ENCODE measurements at places on chromosomes 1 and 21. TPM values are rescaled to one million over a fixed set of nuclear protein-coding genes. Genes with fewer than 3 reads are reported as not detected.
A peak's percentile ranks its signal among the peaks of the same experiment; 100 is the strongest.

GRCh38 chr1:212415107-212415841 lies 588 bp upstream of the PACC1 start:
- DNase-seq, result no peak

The RAB3B gene
- total RNA-seq, result 0.57 TPM

GRCh38 chr1:4976859-4977440 lies 322.5 kb downstream of the AJAP1 start:
- DNase-seq, result no peak

DNA sequence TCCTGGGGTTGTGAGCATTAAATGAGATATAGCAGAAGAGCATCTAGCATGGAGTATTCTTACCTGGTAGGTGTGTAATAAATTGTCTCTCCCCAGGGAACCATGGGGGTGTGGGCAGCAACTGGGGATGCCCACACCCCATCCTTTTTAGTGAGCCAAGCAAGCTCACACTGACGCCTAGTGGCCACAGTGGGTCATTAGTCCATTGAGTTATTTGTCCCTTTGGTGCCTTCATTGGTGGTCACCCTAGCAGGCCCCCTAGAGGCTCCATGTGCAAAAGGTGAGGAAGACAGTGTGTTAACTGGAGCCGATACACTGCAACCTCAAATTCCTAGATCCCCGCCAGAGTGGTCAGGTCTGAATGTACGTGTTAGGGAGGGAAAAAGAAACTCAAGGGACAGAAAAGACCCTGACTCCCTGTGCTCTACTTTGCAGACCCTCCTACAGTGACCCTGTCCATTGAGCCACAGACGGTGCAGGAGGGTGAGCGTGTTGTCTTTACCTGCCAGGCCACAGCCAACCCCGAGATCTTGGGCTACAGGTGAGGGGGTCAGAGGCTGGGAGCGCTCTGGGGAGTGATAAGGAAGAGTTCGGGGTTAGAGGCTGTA lies 93.3 kb upstream of the CD1D start:
- DNase-seq, result peak; percentile 83

The OR2L2 gene
- not detected for total RNA-seq

The LCE6A gene
- not detected for total RNA-seq

DNA sequence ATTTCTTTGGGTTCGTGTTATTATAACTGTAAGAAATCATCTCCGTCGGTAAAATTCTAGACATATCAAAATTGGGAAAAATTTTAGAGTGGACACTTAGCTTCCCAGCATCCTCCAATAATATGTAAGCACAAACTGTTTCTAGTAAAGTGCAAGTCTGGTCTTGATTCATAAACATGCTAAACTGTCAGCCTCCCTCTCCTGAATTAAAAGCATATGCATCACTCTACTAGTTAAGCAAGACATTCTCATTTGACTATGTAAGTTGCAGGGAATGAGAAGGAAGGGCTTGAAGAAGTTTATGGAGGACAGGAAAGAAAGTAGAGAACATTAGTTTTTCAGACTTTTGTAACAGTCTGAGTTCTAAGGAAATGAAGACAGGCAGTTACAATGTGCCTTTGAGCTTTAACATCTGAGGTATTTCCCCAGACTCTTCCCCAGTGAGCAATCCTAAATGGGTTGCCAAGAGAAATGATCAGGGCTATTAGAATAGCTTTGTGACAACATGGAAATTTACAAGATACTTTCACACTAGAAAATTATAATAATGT lies 90.0 kb downstream of the TYW3 start:
- peak; percentile 47 for DNase-seq

- DNase-seq, result peak; percentile 47
Observed at GRCh38 chr1:183685112-183685713, 32.1 kb upstream of the APOBEC4 start.

The APOBEC4 gene
- 3.3 TPM for total RNA-seq

- DNase-seq, result no peak
Observed at GRCh38 chr1:46183926-46184557, 7.8 kb upstream of the P3R3URF start.

DNA sequence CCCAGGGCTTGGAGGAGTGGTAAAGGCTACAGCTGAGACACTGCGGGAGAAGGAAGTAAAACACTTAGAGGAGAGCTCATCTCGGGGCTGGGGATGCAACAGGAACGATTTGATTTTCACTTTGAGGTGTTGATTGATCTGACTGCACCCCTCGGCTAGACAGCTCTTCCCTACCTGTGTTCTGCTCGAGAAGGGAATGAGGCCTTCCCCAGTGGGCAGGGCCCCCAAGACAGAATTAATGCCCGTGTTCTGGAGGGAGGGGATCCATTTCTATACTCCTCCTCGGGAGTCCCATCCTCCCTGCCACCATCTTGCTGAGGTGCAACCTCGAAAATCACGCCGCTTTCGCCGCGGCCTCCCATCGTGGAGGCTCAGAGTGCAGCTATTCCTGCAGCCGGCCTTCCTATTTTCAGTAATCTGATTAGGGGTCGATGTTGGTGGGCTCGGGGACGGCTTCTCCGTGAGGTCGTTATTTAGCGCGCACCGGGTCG lies 2.4 kb downstream of the ATP2B4 start:
- no peak for DNase-seq

The MPL gene
- total RNA-seq, result 0.67 TPM

The CFAP107 gene
- total RNA-seq, result 1.3 TPM

DNA sequence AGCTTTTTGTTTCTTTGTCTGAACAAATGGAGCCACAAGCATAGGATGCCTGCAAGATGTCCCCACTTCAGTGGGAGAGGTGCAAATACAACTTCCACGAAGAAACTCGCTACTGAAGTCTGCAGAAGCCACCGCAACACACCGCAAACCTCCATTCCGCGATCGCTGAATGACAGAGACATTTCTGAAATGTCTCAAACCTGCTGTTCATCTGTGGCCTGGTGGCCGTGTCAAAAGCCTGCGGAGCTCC lies 1.0 kb downstream of the TP53BP2 start:
- no peak for DNase-seq

The PLA2G2A gene
- total RNA-seq, result 1.8 TPM

- no peak for DNase-seq
Observed at GRCh38 chr1:147297438-147297837, 55.0 kb downstream of the CHD1L start.

DNA sequence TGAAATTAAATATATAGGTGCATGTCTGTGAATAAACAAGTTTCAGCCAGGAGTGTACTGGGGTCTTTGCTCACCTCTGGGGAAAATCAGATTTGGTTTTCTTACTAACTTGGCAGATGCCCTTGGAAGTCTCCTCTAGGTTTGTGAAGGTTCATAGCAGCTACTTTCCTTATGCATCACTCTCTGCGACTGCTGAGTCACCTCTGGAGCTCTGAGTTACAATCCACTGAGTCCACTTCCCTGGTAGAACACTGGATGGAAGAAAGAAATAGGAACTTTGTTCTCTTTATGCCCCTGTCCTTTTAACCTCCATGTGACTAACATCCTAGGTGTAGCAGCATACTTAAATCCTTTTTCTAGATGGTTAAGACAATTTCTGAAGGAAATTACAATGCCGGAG lies 4.4 kb upstream of the FASLG start:
- no peak for DNase-seq

The SPATA46 gene
- not detected for total RNA-seq

DNA sequence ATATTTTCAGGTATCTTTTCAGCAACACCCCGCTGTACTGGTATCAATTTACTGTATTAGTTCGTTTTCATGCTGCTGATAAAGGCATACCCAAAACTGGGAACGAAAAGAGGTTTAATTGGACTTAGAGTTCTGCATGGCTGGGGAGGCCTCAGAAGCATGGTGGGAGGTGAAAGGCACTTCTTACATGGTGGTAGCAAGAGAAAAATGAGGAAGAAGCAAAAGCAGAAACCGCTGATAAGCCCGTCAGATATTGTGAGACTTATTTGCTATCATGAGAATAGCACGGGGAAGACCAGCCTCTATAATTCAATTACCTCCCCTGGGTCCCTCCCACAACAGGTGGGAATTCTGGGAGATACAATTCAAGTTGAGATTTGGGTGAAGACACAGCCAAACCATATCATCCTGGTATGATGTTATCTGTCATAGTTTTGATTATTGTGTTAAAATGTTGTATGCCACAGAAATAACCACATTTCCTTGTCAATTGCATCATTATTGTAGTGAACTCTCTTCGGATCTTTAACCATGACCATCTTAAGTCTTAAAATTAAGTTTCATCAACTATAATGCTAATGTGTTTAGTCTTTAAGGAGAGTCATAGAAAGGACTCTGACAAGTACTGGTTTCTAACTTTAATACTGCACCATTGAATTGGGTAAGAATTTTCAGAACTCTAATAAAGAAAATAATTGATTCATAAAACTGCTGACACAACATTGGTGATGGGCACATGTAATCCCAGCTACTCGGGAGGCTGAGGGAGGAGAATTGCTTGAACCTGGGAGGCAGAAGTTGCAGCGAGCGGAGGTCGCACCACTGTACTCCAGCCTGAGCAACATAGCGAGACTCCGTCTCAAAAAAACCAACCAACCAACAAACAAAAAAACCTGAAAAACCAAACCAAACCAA lies 58.2 kb downstream of the TBX19 start:
- no peak for DNase-seq

DNA sequence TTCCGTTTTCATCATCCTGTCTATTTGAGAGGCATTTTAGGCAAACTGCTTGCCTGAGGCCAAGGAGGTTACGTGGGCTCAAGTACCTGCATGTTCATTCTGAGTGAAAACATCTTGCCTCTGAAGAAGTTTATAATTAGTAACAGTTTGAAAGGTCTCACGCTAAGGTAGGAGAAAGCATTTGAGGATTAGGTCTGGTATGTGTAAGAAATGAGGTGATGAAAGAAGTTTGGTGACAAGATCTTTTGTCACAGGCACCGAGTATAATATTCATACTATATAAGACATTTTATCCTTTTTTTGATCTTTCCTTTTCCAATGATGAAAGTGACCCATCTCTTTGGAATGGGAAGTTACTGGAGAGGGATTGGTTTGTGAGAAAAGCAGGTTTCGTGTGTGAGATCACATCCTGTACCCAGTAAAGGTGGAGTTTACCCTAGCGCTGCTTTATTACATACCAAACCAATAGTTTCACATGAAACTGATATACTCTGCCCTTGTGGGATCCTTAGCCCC lies 98.7 kb upstream of the PDC start:
- DNase-seq, result no peak

The MX2 gene
- total RNA-seq, result 5.9 TPM

DNA sequence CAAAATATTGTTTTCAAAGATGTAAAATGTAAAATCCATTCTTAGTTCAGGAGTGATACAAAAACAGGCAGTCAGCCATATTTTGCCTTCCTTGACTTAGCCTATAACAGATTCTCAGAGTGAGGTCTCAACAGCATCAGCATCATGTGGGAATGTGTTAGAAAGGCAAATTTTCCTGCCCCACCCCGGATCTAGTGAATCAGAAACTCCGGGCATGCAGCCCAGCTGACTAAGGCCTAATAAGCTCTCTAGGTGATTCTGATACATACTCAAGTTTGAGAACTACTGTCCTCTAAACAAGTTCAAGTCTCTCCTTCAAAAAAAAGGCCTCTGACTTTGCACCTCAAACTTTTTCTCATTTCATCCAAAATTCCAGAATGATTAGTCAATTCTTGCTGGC lies 46.9 kb upstream of the PRRC2C start:
- DNase-seq, result no peak

The C1QTNF12 gene
- 2.5 TPM for total RNA-seq

- no peak for DNase-seq
Observed at GRCh38 chr1:50369830-50370229, 53.4 kb downstream of the DMRTA2 start.

GRCh38 chr21:37230632-37231248 lies 36.4 kb downstream of the VPS26C start:
- DNase-seq, result no peak

DNA sequence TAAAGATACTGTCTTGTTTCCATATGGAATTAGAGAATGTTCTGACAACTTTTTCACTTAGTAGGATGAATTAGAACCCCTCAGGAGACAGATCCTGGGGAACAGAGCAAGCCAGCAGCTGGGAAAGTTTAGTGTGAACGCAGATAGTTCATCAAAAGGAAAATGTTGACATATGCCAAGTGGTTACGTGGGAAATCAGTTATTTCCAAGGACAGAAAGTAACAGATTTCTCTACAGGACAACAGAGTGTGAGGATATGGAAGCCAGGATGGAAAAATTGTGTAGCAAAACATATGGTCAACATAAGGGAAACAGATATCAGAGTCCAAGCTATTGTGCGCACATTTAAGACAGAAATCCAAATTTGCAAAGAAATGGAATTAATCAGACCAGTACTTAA lies 419.5 kb downstream of the LRRIQ3 start:
- DNase-seq, result no peak

The ALX3 gene
- total RNA-seq, result not detected

GRCh38 chr21:43290421-43291346 lies 121.9 kb downstream of the CRYAA start:
- no peak for DNase-seq

The S100A8 gene
- total RNA-seq, result 556 TPM

- DNase-seq, result no peak
Observed at GRCh38 chr1:79694241-79694640, 687.7 kb upstream of the ADGRL4 start.

GRCh38 chr1:21779613-21780521 lies 3.1 kb downstream of the USP48 start:
- DNase-seq, result no peak

DNA sequence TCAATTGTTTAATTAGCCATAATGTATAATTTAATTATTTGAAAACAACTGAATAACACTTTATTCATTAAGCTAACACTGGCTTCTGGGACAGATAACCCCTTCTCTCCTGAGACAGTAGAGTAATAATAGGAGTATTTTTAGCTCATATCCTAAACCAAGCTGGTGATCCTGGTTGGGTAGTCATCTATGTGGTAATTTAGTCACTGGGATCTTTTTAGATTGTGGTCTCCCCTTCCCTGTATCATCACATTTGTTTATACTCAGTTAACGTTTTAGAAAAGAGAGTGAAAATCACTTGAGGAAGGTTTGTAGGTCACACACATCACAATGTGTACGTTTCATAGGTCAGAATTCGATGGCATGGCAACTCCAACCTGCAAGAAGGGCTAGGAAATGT lies 1356.6 kb upstream of the ADGRL2 start:
- DNase-seq, result no peak

- DNase-seq, result peak; percentile 34
Observed at GRCh38 chr1:245365095-245366020, 210.6 kb downstream of the KIF26B start.

DNA sequence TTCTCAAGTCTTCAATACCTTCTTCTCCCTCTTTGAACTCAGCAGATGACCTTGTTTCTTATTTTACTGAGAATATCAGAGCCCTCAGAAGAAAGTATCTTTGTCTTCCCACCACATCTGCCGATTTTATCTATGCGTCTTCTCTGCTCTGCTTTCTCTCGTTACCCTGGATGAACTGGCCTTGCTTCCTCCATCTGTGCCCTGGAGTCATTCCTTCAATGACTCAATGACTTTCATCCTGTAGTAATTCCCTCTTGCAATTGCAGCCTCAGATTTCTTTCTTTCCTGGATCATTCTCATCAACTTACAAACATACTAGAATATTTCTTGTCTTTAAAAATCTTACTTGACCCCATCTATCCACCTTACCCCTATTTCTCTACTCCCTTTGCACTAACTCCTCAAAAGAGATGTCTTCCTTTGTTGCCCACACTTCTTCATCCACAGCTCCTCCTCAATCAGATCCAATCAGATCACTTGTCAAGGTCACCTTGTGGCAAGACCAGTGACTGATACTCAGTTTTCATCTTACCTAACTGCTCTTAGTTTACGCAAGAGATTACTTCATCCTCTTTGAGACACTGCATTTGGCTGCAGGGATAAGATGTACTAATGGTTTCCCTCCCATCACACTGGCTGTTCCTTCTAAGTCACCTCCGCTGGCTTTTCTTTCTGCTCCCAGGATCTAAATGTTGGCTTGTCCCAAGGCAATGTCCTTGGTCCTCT lies 8.2 kb upstream of the TGFBR3 start:
- DNase-seq, result no peak

GRCh38 chr21:28220680-28221079 lies 772.0 kb downstream of the LTN1 start:
- no peak for DNase-seq

The RGS2 gene
- 83.3 TPM for total RNA-seq
